ENCODE measurements at places on chromosomes 1 and 21.

GRCh38 chr1:195717651-195718050 is 890.6 kb downstream of the KCNT2 start:
- no peak for DNase-seq

DNA sequence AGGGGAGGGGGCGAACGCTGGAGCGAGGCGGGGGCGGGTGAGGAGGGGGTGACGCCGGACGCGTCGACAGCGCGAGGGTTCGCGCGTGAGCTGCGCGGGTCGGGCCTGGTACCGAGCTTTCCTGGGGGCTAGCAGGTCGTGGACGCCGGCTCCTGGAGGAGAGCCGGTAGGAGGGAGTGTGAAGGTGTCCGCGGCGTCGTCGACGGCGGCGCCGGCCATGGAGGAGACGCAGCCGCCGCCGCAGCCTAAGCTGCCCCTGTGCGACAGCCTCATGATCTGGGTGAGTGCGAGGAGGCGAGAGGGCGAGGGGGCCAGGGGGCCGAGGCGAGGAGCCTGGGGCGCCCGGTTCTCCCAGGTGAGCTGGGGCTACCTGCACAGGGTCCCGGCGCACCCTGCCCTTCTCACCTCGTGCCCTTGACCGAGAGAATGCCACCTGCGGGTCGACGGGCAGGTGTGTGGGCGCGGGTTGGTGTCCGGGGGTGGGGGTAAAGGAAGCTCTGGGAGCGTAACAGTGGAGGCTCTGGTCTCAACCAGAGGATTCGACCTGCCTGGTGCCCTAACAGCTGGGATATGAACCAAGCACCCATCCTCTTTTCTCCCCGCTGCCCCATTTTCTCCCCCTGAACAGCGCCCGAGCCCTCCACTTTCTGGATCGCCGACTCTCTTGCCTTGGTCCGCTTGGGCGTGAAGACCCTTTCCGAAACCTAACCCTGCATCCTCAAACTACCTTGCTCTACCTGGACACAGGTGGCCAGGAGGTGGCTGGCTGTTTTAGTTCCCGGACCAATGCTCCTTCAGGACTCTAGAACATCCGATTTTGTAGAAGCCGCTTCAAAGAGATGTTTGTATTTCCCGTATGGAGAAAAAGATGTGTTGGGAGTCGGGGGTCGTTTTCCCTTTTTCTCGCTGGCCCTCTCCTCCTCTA is at the start of gene HOOK1:
HOOK1 (plus strand) TSS at position 49 of the 925 bp plus-strand sequence; CDS start at position 218, 169 bp downstream.
- no peak for DNase-seq

- DNase-seq, result peak; percentile 71
Observed at GRCh38 chr1:22641906-22642636, 1.4 kb upstream of the C1QC start.

GRCh38 chr1:94084085-94084484 is 36.9 kb downstream of the ABCA4 start:
- DNase-seq, result no peak

DNA sequence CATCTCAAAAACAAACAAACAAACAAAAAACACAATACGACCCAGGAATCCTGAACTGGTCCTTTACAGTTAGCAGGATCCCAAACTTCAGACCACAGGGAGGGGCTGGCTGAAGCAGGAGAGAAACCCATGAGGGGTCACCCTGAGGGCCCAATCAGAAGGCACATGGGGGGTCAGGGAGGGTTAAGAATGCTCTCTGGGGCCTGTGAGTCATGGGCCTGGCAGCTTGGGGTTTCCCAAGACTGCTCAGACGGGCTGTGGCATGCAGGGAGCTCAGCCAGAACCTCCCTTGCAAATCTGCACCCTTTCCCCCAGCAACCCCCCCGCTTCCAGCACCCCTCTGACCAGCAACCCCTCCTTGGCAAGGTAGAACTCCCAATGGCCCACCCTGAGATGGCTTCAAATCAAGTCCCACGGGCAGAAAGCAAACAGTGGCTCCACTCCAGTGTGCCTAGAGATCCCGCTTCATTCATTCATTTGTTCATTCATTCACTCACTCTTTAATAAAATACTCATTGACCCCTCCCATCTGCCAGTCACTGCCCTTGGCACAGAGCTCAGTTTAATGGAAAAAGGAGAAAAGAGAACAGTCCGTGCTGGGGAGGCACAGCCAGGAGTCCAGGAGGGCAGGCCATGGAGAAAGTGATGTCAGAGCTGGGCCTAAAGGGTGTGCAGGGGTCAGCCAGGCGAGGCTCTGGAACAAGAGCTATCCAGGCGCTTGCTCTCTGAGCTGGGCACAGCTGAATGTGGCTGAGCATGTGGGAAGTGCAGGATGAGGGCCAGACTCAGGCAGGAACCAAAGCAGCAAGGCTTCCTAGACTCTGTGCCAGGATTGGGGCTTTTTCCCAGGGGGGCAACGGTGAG is 8.2 kb downstream of the UQCRHL start:
- DNase-seq, result peak; percentile 19

GRCh38 chr1:159849626-159850366 is 12.7 kb downstream of the VSIG8 start:
- DNase-seq, result no peak

Data from activated CD4-positive, alpha-beta T cell treated with anti-CD3 and anti-CD28 coated beads, Interleukin-10, Interleukin-2, amounts not matched to agents 100 ng/mL and 50 ng/mL, durations not matched to agents 16 hours and 8 hours (primary cell).